ENCODE measurements at places on chromosomes 5 and 9. TPM values are rescaled to one million over a fixed set of nuclear protein-coding genes. Genes with fewer than 3 reads are reported as not detected.
A peak's percentile ranks its signal among the peaks of the same experiment; 100 is the strongest.

GRCh38 chr5:17433406-17433805 is 64.6 kb upstream of the TAF11L2 start:
- no peak for DNase-seq

GRCh38 chr5:113118298-113118697 is 141.7 kb downstream of the DCP2 start:
- no peak for DNase-seq

DNA sequence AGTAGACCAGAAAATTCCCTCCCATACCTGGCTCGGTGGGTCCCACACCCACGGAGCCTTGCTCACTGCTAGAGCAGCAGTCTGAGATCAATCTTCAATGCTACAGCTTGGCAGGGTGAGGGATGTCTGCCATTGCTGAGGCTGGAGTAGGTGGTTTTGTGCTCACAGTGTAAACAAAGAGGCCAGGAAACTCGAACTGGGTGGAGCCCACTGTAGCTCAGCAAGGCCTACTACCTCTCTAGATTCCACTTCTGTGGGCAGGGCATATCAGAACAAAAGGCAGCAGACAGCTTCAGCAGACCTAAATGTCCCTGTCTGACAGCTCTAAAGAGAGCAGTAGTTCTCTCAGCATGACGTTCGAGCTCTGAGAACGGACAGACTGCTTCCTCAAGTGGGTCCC is 5.6 kb upstream of the GZMA start:
- DNase-seq: no peak

The PAEP gene
- polyA plus RNA-seq: 0.32 TPM

DNA sequence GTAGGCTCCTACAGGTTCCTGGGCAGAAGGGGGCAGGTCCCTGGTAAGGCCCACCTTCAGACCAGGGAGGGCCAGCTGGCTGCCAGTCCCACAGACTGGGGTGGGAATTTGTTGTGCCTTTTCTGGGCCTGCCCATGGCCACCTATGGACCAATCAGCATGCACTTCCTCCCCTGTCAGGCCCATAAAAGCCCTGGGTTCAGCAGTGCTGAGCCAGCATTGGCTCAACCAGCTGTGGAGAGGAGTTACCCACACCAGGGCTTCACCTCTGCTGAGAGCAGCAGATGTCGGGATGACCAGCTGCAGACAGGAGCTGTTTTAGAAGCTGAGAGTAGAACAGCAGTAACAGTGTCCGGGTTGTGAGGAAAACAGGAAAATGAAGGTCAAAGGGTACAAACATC is 373.4 kb upstream of the ACO1 start:
- no peak for DNase-seq

DNA sequence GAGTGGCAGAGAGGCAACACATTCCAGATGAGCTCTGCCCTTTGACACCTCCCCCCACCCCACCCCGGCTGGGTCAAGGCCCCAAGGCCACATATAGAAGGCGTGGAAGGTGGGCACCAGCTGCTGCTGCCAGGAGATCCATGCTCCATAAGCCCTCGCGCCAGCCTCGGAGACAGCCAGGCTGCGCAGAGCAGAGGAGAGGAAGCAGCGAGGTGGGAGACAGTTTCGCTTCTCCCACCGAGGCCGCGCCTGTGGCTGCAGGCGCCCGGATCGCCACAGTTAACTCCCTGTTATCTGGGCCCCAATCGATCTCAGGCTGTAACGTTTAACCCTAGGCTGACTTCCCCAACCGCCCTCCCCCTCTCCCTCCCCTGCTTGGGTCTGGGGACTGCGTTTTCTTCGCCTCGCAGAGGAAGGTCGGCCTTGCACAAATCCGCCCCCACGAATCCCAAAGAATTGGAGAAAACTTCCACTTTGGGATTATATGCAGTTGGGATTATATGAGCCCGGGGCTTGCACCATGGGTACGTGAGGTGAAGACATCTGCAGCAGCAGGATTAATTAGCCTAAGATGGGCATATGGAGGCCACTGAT is 1.1 kb upstream of the CXXC5 start:
- no peak for DNase-seq

- DNase-seq: no peak
Observed at GRCh38 chr5:40017135-40017534, 592.4 kb upstream of the DAB2 start.

DNA sequence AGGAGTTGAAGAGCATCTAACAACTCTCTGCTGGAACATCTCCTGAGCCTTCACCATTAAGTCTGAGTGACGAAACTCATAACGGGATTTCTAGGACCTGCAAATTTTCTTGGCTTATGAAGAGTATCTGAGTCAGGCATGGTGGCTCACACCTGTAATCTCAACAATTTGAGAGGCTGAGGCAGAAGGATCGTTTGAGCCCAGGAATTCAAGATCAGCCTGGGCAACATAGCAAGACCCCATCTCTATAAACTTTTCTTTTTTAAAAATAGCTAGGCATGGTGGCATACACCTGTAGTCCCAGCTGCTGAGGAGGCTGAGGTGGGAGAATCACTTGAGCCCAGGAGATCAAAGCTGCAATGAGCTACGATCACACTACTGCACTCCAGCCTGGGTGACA is 48.8 kb downstream of the EPB41L4B start:
- no peak for DNase-seq

- DNase-seq: peak; percentile 91
Observed at GRCh38 chr5:116626272-116626723, 51.7 kb upstream of the SEMA6A start.

- DNase-seq: no peak
Observed at GRCh38 chr9:13143281-13143680, 136.2 kb downstream of the MPDZ start.

- DNase-seq: no peak
Observed at GRCh38 chr5:125276096-125276495, 529.7 kb upstream of the ZNF608 start.

- DNase-seq: peak; percentile 79
Observed at GRCh38 chr9:21110708-21111576, 30.7 kb downstream of the IFNW1 start.

- no peak for DNase-seq
Observed at GRCh38 chr5:125891061-125891725, 532.0 kb upstream of the GRAMD2B start.

The LRRC19 gene
- 0.12 TPM for polyA plus RNA-seq

DNA sequence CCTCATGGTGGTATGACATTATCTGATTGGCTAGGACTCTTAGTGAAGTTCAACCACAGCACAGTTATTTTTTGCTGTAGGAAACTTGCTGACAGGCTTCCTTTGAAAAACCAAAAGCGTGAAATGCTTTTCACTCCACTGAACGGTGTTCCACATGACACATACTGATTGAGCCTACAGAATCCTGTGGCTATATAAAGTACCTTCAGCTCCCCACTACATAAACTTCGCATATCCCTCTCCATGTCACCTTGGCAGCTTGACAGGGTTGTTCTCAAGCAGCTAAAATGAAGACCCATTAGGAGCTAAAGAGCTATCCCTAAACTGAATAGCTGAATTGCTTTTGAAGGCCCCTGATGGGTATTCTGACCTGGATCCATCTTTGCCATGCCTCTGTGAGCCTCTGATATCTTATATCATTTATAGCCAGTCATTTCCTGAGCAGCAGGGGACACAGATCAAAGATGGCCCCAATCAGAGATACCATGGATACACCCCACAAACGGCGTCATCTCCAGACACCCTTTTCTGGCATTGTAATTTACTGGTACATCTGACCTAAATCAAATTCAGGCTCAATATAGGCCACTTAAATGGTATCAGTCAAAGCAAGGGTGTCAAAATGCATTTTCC is 91.5 kb downstream of the APBA1 start:
- no peak for DNase-seq

DNA sequence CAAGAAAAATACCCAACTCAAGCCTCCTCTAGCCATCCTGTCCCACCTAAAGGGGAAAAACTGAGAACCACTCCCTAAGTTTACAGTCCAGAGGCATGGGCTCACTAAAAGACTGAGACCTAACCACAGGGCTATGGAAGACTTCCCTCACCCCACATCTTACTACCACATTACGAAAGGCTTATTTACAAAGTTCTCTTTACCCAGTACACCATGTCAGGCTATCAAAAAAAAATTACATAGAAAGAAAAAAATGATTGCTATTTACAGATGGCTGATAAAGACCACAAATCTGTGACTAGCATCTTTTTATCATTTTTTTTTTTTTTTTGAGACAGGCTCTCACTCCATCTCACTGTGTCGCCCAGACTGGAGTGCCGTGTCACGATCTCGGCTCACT is 69.7 kb upstream of the TNPO1 start:
- no peak for DNase-seq

- no peak for DNase-seq
Observed at GRCh38 chr5:75260708-75261107, 24.0 kb upstream of the ANKRD31 start.

- no peak for DNase-seq
Observed at GRCh38 chr5:27571681-27572080, 533.3 kb upstream of the CDH9 start.

DNA sequence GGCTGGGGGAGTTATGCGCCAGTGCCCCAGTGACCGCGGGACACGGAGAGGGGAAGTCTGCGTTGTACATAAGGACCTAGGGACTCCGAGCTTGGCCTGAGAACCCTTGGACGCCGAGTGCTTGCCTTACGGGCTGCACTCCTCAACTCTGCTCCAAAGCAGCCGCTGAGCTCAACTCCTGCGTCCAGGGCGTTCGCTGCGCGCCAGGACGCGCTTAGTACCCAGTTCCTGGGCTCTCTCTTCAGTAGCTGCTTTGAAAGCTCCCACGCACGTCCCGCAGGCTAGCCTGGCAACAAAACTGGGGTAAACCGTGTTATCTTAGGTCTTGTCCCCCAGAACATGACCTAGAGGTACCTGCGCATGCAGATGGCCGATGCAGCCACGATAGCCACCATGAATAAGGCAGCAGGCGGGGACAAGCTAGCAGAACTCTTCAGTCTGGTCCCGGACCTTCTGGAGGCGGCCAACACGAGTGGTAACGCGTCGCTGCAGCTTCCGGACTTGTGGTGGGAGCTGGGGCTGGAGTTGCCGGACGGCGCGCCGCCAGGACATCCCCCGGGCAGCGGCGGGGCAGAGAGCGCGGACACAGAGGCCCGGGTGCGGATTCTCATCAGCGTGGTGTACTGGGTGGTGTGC is at the start of gene RXFP3:
RXFP3 (plus strand) TSS at position 6 of the 636 bp plus-strand sequence; CDS start at position 361, 355 bp downstream.
- DNase-seq: peak; percentile 74

The PCDHB4 gene
- polyA plus RNA-seq: 2.8 TPM

DNA sequence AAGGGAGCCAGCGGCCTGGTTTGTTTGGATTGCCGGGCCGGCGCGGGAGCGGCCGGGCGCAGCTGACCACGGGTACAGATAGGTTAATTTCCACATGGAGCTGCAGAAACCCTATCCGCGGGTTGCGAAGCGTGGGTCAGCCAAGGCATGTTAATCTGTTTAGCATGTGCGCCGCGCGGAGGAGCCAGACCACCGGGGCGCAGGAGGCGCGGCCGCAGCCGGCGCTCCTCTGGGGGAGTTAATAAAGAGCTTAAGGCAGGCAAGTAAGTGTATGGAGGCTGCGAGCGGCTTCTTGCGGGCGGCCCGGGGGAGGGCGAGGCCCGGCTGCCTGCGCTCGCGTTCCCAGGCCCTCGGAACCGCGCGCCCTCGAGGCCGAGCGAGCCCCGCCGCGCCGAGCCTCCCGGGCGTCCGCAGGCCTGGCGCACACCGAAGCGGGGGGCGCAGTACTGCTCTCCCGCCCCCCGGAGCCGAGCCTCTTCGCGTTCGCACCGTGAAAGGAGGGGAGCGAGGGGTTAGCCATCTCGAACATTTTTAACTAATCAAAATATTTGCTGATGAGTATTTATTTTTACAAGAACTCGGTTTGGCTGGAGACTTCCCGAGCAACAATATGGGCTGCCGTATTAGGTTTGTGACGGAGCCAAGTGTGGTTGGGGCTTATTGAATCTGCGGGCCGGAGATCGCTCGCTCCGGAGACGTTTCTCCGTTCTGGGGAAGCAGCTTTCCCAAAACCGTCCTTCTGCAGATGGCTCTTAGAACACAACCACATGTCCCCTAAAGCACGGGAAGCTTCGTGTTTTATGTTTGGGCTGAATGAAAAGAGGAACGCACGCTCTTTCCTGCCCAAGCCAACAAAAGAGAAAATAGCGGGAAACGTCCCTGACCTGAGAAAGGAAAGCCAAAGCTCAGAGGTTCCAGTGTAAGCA is 28.8 kb downstream of the FOXD1 start:
- peak; percentile 83 for DNase-seq

The LCN6 gene
- not detected for polyA plus RNA-seq

- DNase-seq: no peak
Observed at GRCh38 chr5:131505237-131505908, 129.7 kb downstream of the RAPGEF6 start.

The LIFR gene
- polyA plus RNA-seq: 55.7 TPM

The LCN10 gene
- 5.9 TPM for polyA plus RNA-seq

The FRRS1L gene
- 1.0 TPM for polyA plus RNA-seq

The IL3 gene
- not detected for polyA plus RNA-seq

DNA sequence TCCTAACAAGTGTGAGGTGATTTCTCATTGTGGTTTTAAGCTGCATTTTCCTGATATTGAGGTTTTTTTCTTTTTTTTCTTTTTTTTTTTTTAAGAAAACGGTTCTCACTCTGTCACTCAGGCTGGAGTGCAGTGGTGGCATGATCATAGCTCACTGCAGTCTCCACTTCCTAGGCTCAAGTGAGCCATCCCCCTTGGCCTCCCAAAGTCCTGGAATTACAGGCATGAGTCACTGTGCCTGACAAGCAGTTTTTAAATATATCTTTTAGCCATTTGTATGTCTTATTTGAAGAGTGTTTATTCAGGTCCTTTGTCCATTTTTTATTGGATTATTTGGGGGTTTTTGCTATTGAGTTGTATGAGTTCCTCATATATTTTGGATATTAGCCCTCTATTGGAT is 53.8 kb downstream of the GCNT1 start:
- DNase-seq: no peak

The CYFIP2 gene
- 7.1 TPM for polyA plus RNA-seq

DNA sequence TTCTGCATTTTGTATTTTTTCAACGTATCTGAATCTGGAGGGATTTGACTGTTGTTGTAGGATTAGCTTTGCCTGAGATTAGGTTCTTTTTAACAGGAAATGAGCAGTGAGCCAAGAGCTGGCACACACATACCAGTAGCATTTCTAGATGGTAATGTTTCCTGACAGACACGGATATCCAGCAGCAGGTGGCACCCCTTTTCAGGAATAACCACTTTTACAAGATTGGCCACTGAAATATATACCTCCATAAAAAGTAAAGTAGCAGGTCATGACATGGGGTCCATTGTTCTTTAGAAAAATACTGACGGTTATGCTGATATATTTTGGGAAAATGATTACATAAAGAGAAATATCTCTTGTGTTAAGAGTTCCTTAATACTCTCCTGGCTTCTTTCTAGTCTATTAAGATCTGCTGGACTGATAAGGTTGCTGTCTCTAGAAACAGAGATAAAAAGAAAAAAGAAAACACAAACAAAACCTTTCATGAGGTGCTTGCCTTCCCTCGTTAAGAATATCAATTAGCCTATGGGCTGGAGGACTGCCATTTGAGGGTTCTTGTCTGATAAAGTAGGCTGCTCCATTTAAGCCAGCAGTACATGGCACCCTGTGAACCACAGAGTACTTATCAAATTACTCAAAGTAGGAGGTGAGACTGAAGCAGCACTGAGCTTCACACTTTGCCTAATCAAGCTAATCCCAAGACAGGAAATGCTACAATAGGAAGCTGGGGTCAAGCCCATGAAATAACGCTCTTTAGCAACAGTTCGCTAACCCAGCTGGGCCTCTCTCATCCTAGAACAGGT is 101.6 kb upstream of the PCA3 start:
- DNase-seq: peak; percentile 24

GRCh38 chr5:154743812-154744211 is 11.4 kb upstream of the LARP1 start:
- DNase-seq: no peak

The INSL4 gene
- not detected for polyA plus RNA-seq
